Purkinje cell (primary cell): ENCODE measurements at places on chromosomes 3 and 15. TPM values are rescaled to one million over a fixed set of nuclear protein-coding genes. Genes with fewer than 3 reads are reported as not detected.

IGF2BP2 gene
- 0.31 TPM in 1 of 2 replicates, not detected in the other for polyA plus RNA-seq

DPPA2 gene
- polyA plus RNA-seq: not detected in 2 replicates

IQCH gene
- 1.8 and 5.2 TPM in 2 replicates for polyA plus RNA-seq

CHRM5 gene
- not detected in 2 replicates for polyA plus RNA-seq

CACNA1D gene
- 1.9 and 3.1 TPM in 2 replicates for polyA plus RNA-seq
